ENCODE measurements at places on chromosomes 1 and 21.

DNA sequence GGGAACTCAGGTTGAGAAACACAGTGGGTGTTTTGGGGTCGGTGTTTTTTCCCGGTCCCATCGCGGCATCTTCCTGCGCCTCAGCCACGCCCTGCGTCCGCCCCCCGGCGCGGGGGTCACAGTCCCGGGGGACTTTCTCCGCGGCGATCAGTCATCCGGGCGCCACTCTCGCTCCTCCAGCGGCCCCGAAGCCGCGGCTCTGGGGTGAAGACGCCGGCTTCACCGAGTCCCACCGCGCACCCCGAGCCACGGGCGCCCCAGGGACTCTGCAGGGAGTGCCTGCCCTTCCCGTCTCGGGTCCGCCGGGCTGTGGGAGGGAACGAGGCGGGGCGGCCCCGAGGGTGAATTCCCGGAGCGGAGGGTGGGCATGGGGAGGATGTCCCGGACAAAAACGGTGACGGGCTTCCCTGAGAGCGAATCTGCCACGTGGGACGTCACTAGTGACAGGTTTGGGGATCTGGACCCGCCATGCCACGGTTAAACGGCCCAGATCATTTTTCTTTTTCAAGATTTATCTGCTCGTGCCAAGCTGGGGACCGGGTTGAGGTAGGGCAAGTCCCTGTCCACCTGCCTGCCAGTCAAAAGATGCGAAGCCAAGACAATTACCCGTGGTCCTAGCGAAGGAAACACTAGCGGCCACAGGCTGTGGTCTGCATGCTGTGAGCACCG is 717 bp upstream of the BATF3 start:
- DNase-seq: peak; percentile 42

DNA sequence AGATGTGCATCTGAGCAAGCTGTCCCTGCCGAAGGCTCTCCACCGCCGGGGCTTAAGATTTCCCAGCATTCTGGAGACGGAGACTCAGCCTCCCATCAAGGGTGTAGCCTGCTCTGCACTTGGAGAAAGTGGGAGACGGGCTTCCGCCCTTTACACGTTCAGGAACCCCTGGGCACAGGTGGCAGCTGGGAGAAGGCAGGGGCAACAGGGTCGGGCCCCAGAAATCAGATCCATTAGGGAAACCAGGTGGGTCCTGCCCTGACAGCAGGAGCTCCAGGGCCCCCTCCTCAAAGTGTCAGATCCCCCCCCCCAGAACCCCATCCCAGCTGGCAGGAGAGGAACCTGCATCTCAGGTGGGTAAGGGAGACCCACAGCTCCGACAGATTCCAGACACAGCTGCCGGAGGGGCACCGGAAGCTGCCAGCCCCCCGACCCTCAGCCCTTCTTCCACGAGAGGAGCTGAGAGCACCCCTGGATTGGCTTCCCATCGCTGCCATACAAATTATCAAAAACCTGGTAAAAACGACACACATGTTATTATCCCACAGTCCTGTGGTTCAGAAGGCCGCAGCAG is 236.6 kb downstream of the NPHP4 start:
- DNase-seq: no peak

GRCh38 chr1:235708390-235708962 is 58.9 kb upstream of the GNG4 start:
- peak; percentile 74 for DNase-seq

GRCh38 chr1:19087737-19088594 is 122.1 kb downstream of the UBR4 start:
- DNase-seq: no peak

- DNase-seq: no peak
Observed at GRCh38 chr1:116496898-116497297, 73.9 kb downstream of the CD58 start.

DNA sequence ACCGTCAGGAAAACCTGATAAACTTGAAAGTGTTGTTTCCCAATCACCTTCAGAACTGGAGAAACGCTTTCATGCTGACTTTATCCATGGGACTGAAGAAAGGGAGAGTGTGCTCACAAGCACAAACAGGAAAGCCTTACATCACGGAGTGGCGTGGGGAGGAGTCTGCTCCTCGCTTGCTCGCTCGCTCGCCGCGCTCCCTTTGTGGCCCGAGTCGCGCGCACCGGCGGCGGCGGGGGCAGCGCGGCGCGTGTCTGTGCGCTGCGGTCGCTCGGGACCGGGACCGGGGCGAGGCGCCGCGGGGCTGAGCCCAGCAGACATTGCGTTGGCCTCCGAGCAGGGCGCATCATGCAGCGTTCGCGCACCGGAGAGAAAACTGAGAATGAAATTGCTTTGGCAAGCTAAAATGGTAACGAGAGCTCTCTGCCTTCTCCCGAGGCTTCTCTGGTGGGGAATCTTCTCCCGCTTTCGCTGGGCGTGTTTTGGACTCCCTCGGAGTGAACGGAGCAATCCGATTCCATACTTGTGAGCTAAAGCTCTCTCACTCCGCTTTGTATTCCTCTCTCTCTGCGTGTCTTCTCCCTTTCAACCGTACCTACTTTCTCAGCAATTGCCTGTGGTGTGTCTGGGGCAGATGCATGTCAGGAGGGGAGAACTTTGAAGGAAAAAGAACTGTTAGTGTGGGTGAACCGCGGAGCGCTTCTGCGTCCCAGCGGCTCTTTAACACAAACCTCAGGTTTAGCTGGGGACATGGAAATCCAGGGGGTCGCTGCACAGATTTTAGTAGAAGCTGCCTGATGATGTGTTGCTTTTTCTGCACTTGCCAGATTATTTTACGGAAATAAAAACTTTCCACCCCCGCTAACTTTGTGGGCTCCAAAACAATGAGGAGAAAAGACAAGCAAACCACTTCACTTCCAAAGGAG is at the start of gene RGL1:
Gene RGL1, plus strand, starts transcription at position 205 of the 926 bp plus-strand sequence. Its CDS starts 178 bp downstream, at position 383.
- DNase-seq: peak; percentile 66

DNA sequence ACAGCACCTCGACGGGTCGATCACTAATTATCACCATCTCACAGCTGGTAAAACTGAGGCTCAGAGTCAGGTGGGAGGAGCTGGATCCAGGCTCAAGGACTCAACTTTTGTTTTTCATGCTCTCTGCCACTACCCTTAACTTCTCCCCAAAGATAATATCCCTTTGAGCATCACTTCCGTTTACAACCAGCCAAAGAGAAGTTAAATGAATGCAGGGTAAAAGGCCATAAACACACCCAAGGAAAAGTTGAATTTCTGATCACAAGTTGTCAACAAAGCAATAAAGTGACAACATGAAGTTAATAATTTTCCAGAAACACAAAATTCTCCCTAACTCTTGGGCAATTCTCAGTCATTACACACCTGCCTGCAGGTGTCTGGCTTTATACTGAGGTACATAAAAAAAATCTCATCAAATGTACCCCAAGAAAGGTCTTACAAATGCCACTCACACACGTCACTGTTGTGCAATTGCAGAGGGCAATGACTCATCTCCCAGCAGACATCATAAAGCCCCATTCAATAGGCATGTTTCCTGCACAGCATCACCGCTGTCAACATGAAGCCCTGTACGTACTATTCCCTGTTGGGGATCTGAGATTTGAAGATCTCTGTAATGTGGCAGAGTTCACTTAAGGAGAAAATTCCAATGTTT is 3.4 kb downstream of the OR2T11 start:
- no peak for DNase-seq

- no peak for DNase-seq
Observed at GRCh38 chr1:113125517-113125916, 52.5 kb downstream of the LRIG2 start.

DNA sequence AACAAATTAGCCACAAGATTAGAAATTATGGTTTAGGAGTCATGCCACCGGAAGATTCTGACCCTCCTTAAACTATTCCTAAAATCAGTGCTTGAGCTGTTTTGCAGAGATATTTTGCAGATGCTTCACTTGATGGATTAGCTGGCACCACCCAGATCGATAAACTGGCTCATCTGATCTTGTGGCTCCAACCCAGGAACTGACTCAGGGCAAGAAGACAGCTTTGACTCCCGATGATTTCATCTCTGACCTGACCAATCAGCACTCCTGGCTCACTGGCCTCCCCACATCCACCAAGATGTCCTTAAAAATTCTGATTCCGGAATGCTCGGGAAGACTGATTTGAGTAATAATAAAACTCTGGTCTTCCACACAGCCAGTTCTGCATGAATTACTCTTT is 221.6 kb downstream of the RHOU start:
- DNase-seq: no peak

GRCh38 chr1:57307392-57308170 is 116.3 kb downstream of the DAB1 start:
- no peak for DNase-seq

- no peak for DNase-seq
Observed at GRCh38 chr1:15430787-15431570, 7.3 kb upstream of the CTRC start.

GRCh38 chr1:32448773-32449456 is 16.0 kb upstream of the ZBTB8B start:
- DNase-seq: peak; percentile 12

DNA sequence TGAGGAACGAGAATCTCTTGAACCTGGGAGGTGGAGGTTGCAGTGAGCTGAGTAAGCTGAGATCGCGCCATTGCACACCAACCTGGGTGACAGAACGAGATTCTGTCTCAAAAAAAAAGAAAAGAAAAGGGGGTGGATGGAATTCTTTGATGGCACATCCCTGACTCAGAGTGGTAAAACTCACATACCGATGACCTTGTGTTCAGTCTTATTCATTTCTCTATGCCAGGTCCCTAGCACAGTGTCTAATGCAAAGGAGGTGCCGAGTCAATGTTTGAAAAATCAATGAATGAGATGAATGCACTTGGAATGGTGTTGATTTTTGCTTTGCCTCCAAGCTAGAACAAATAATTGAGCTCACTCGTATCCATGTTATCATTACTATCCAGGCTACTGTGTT is 18.5 kb upstream of the FAM20B start:
- DNase-seq: no peak

GRCh38 chr1:226302731-226303130 is 6.2 kb downstream of the LIN9 start:
- DNase-seq: no peak

- DNase-seq: no peak
Observed at GRCh38 chr1:25985670-25986069, 12.2 kb downstream of the PAFAH2 start.

- peak; percentile 72 for DNase-seq
Observed at GRCh38 chr1:156356875-156357534, 12.0 kb upstream of the RHBG start.

DNA sequence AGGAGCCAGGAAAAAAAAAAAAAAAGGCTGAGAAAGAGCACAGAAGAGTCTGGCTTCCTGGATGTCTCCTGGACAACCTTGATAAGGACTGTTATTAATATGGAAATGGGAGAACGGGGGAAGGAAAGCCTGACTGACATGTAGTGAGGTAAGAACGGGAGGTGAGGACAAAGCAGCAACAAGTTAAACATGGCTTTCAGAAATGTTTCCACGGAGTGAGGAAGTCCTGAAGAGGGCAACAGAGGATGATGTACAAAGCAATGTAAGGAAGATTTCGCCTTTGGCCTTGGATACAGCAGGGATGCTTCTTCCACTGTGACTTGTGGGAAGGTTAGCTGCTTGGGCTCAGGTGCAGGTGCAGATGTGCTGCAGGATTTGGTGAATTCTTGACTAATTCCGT is 11.9 kb upstream of the NIBAN1 start:
- DNase-seq: peak; percentile 51

- no peak for DNase-seq
Observed at GRCh38 chr1:92698932-92699331, 86.0 kb downstream of the EVI5 start.

- DNase-seq: no peak
Observed at GRCh38 chr1:21067551-21068227, 109.0 kb downstream of the EIF4G3 start.

- DNase-seq: no peak
Observed at GRCh38 chr1:211013346-211014240, 120.4 kb downstream of the KCNH1 start.

GRCh38 chr1:225809842-225810578 is at the start of gene EPHX1:
Gene EPHX1, plus strand, starts transcription at chr1:225810124. Its CDS starts 18,606 bp downstream, at chr1:225828730.
- peak; percentile 92 for DNase-seq

DNA sequence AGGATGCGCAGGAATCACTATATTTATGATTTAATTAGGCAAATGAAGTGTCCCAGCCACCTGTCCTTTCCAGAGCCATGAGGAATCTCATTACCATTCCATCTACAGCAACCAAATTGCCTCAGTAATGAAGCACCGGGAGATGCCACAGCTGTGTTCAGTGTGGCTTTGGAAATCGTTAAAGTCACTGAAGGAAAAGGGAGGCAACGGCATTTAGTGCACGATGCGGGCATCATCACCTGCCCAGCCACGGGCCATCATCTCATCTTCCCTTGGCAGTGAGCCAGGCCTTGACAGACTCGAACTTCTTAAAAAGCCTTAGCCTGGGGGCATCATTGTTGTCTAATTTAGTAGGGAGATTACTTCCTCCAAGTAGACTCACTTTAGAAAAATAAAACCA is 67.8 kb downstream of the CNIH3 start:
- no peak for DNase-seq

DNA sequence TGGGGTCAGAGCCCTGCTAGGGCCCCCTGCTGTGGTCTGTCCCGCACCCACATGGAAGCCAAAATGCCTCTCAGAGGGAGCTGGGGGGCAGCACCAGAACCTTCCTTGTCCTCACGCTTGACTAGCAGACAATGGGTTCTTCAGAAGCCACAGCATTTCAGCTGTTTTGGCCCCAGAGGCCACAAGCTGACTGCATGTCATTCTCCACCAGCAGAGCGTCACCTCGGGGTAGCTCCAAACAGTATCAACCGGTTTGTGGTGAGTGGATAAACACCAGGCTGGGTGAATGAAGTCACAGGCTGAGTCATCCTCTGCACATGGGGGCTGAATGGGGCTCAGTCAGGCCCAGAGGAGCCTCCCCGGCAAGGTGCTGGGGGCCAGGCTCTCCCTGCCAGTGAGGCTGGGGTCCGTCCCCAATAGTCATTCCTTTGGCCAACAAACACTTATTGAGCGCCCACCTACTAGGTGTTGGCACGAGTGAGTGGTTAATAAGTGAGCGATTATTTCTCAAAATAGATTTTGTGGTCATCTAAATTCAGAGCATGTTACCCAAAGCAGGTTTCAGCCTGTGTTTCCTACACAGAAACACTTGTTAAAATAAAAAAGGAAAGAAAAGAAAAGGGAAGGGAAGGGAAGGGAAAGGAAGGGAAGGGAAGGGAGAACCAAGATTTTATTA is 9.1 kb downstream of the OLIG1 start:
- DNase-seq: peak; percentile 92

All from ACHN (cell line).